Activated CD8-positive, alpha-beta T cell treated with anti-CD3 and anti-CD28 coated beads for 36 hours (primary cell): ENCODE measurements at places on chromosomes 6 and 20. TPM values are rescaled to one million over a fixed set of nuclear protein-coding genes. Genes with fewer than 3 reads are reported as not detected.

SRSF12 gene
- 1.1 TPM for total RNA-seq

OLIG3 gene
- total RNA-seq, result 0.61 TPM

ANGPT4 gene
- not detected for total RNA-seq

CDK19 gene
- 13.1 TPM for total RNA-seq

GRCh38 chr6:139475646-139476045, 101.2 kb upstream of the CITED2 start:
- no peak overlapping the region for H3K27ac ChIP-seq
- no peaks in the 10 kb centered on the region for H3K27me3 ChIP-seq
- H3K36me3 ChIP-seq, result no peaks in the 10 kb centered on the region
- H3K4me1 ChIP-seq, result no peaks in the 10 kb centered on the region

- no peaks in the 10 kb centered on the region for H3K36me3 ChIP-seq
- H3K27me3 ChIP-seq, result peaks cover 6% of the 10 kb centered on the region
- H3K27ac ChIP-seq, result no peak overlapping the region
- peaks cover 3% of the 10 kb centered on the region for H3K4me1 ChIP-seq
- no peak for DNase-seq
Measured at GRCh38 chr6:3383525-3383924, 73.3 kb downstream of the SLC22A23 start.

DNA sequence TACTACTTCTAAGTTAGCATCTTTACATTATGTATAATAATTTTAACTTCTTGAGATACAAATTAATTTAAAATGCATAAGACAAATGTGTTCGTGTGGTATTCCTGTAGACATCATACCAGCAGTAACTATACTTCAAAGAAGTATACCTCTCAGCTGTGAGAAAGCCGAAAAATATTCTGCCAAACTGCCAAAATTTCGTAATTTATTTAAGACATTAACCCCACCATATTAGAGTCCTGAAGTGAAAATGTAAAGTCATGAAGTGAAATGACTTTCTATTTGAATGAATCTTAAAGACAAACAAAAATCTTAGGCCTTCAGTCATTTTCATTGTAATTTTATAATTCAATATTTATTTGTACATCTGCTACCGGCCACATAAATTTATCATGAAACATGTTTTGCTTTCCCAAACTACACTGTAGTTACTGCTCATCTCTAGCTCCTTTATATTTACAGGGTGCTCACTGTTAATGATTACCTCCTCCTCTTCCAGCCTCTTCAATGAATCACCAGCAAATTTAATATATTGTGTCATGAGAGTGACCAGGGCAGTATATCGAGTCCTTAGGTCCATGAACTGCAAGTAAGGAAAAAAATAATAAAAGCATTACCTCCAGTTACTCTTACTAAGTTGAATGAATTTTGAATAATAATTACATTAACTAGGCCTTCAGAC, 18.5 kb downstream of the DST start:
- no peak overlapping the region for H3K27ac ChIP-seq
- H3K4me3 ChIP-seq, result no peak overlapping the region
- H3K36me3 ChIP-seq, result no peaks in the 10 kb centered on the region
- DNase-seq, result no peak
- no peaks in the 10 kb centered on the region for H3K4me1 ChIP-seq

GRCh38 chr6:112770308-112770707, 423.2 kb downstream of the RFPL4B start:
- H3K4me1 ChIP-seq, result no peaks in the 10 kb centered on the region
- no peak overlapping the region for H3K27ac ChIP-seq
- no peaks in the 10 kb centered on the region for H3K36me3 ChIP-seq
